AG09309 (cell line): ENCODE measurements at places on chromosomes 6 and 20.

GRCh38 chr20:52103335-52103912 is 88.2 kb downstream of the ZFP64 start:
- DNase-seq: no peak

GRCh38 chr6:155187106-155187505 is 76.7 kb upstream of the CLDN20 start:
- DNase-seq: no peak

DNA sequence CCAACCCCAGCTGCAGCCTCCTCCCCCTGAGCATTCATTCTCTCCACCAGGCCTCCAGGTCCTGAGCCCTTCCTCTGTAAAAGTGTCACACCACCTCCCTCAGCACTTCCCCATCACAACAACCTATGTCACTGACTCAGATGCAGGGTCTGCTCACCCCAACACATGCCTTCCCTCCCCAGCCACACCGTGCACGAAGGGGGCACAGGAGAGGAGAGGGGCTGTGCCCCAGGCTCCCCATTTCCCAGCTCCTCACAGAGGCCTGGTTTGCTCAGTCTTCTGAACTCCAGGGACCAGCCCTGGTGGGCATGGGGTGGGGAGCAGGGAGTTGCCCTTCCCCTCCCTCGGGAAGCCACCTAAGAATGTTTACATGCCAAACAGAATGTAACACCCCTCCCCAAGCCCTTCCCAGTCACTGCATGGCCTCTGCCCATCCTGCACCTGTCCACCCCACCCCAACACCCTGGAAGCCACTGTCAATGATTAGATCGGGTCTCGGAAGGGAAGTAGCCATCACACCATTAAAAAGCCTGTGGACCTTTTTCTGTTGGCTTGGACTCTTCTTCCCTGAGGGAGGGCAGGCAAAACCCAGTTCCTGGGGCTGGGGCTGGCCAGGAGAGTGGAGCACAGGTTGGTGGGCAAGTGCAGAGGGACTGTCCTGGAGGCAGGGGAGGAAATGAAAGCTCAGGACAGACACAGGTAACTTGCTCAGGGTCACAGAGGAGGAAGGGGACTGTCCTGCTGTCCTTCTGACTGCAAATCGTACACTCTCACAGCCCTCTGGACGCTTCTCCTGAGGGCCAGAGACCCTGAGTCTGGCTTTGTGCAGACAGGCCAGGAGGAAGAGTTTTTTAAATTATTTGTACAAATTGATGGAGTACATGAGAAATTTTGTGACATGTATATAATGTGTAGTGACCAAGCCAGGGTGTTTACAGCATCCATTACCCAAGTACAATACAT is 10.1 kb upstream of the SLC22A7 start:
- no peak for DNase-seq

DNA sequence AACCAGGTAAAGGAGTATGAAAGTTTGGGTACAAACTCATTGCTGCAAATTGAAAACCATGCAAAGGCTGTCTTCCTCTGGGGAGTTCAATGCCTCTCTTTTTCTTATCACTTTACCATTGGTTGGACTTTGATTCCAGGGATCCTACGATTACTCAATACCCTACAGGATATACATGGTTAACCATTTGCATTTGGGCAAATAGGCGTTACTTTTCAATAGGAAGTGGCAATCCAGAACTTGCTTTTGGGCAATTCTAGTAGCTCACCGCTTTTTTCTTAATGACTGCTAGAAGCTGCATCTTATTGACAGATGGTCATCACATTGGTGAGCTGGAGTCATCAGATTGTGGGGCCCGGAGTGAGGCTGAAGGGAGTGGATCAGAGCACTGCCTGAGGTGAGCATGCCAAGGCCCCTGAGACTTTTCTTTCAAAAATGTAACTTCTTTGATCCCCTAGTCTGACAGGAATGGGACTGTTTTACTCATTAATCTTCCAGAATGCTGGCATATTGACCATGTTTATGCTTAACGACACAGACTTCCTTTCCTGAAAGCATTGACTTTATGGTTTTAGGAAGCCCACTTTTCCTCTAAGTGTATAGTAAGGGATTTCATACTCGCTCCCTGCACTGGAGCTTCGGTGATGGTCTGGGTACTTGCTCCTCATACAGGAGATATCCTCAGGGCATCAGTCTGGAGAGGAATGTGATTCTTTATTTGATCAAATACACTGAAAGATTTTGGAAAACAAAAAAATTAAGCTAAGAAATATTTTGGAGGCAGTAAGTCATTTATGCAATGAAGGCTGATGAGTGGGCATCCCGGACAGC is at the start of gene CCR6:
Gene CCR6 (plus strand): TSS at position 270 of the 831 bp plus-strand sequence. CDS start 13,039 bp downstream, outside the sequence.
- DNase-seq: no peak

GRCh38 chr6:53178837-53179432 is 30.3 kb upstream of the GCM1 start:
- no peak for DNase-seq

- DNase-seq: no peak
These were observed 1.0 kb upstream of the SOX18 start for GRCh38 chr20:64050261-64051032.

DNA sequence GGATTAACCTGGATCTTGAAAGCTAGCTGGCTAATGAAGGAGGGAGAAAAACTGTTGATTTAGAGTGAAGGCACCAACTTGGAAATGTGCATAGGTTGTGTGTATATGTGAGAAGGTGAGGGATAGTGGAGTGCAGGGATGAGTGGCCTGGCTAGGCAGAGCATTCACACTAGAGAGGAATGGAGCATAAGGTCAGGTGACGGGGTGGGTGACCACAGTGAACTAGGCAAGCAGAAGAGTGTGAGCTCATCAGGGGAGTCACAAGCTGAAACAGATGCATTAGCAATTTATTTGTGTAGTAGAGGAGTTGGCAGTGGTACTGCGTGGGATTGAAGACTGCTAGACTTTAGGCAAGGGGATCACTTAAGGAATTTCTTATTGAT is 10.5 kb downstream of the ANKRD66 start:
- DNase-seq: no peak

GRCh38 chr6:68139130-68139529 is 496.0 kb upstream of the ADGRB3 start:
- DNase-seq: no peak

- DNase-seq: no peak
These were observed 285.1 kb downstream of the BMP7 start for GRCh38 chr20:56981301-56981700.
